GM12891 (cell line): ENCODE measurements at places on chromosomes 16 and 17.

DNA sequence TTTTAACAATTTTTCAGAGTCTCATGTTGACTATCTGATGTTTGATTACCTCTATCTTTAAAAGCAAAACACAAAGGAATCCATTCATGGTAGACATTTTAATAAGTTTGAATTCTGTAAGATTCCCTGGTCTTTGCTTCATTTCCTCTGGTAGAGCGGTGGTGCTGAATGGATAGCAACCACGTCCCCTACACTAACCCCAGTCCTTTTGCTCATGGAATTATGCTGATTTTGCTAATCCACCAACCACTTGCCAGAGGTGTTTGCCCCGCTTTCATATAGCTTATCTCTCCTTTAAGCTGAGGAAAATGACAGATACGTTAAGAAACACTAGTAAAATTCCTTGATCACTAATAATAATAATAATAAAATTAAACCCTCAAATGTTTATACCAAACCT lies 9.5 kb downstream of the KCNJ16 start:
- no peak for DNase-seq

DNA sequence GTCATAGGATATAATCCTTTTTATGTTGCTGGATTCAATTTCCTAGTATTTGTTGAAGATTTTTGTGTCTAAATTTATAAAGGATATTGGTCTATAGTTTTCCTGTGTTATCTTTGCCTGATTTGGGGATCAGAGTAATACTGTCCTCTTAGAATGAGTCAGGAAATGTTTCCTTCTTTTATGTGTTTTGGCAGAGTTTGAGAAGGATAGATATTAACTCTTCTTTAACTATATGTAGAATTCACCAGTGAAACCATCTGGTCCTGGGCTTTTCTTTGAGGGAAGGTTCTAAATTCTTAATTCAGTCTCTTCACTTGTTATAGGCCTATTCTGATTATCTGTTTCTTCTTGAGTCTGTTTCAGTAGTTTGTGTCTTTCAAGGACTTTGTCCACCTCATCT lies 66.3 kb upstream of the NACA2 start:
- DNase-seq: no peak

GRCh38 chr17:77741109-77741508 lies 217.4 kb upstream of the TNRC6C start:
- DNase-seq: no peak

GRCh38 chr16:23979441-23979840 lies 143.7 kb downstream of the PRKCB start:
- DNase-seq: no peak

DNA sequence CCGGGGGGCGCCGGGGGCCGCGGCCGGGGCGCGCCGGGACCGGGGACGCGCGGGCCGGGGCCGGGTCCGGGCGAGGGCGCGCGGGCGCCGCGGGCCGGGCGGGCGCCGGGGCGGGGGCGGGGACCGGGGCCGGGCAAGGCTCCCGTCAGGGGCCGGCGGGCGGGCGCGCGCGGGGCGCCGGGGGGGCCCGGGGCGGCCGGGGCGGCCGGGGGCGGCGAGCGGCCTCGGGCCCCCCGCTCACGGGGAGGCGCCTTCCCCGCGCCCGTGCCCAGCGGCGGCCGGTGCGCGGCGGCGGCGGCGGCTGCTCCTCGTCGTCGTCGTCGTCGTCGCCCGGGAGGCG lies 563 bp downstream of the ZCCHC14 start:
- DNase-seq: no peak

GRCh38 chr17:74742978-74743545 lies 5.4 kb upstream of the NHERF1 start:
- no peak for DNase-seq

GRCh38 chr16:86517652-86518258 lies 7.4 kb downstream of the FOXF1 start:
- no peak for DNase-seq

DNA sequence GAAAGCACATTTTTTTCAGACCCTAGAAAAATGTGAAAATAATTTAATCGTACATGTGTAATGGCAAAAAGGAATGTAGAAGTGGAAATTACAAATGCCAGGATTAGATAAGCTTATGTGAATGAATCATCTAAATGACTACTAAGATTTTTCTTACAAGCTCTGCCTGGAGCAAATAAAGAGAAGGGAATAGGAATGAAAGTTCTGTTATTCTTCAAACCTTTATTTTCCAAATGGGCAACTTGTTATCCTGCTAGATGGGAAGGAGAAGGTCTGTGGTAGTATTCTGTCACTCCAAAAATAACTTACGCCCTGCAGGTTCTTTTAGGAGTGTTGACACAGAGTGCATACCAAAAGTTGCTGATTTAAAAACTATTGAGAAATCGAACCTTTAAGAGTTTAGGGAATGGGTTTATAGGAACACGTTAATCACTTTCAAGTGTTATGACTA lies 9.7 kb downstream of the CTCF start:
- no peak for DNase-seq
